Eye (tissue), 1 donor: ENCODE measurements at places on chromosomes 3 and 15.

DNA sequence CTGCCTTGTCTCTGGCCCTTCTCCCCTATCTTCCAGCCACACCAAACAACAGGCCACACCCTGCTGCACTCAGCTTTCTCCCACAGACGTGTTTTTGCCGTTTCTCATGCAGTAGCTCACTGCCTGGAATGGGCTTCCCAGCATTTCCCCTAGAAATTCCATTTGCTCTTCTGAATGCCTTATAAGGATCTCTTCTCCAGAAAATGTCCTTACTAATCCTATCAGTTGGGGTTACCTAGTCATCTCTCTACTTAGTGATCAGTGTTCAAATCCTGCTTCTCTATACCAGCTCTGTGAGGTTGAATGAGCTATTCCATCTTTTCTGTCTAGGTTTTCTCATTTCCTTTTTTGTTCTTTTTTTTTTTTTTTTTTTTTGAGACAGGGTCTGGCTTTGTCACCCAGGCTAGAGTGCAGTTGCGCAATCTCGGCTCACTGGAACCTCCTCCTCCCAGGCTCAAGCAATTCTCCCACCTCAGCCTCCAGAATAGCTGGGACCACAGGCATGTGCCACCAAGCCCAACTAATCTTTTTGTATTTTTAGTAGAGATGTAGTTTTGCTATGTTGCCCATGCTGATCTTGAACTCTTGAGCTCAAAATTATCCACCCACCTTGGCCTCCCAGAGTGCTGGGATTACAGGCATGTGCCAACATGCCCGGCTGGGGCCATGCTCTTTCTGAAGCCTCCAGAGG, 98.2 kb upstream of the CHD2 start:
- peak; percentile 18 for DNase-seq

GRCh38 chr15:63288778-63289378, 11.5 kb downstream of the APH1B start:
- peak; percentile 88 for DNase-seq

GRCh38 chr15:40085266-40085665, 23.4 kb downstream of the BMF start:
- DNase-seq, result no peak

- no peak for DNase-seq
Observed at GRCh38 chr3:39491014-39491413, 23.5 kb downstream of the MOBP start.

- no peak for DNase-seq
Observed at GRCh38 chr15:81473177-81473576, 99.2 kb upstream of the TMC3 start.

- no peak for DNase-seq
Observed at GRCh38 chr15:70204652-70205051, 106.9 kb upstream of the TLE3 start.

GRCh38 chr3:141411251-141411771, 43.0 kb downstream of the ZBTB38 start:
- no peak for DNase-seq

- DNase-seq, result no peak
Observed at GRCh38 chr3:8238432-8238831, 263.2 kb upstream of the LMCD1 start.
